ENCODE measurements at places on chromosomes 1 and 21.
A peak's percentile ranks its signal among the peaks of the same experiment; 100 is the strongest.

GRCh38 chr1:54163051-54163450 lies 10.3 kb upstream of the CDCP2 start:
- no peak for DNase-seq

DNA sequence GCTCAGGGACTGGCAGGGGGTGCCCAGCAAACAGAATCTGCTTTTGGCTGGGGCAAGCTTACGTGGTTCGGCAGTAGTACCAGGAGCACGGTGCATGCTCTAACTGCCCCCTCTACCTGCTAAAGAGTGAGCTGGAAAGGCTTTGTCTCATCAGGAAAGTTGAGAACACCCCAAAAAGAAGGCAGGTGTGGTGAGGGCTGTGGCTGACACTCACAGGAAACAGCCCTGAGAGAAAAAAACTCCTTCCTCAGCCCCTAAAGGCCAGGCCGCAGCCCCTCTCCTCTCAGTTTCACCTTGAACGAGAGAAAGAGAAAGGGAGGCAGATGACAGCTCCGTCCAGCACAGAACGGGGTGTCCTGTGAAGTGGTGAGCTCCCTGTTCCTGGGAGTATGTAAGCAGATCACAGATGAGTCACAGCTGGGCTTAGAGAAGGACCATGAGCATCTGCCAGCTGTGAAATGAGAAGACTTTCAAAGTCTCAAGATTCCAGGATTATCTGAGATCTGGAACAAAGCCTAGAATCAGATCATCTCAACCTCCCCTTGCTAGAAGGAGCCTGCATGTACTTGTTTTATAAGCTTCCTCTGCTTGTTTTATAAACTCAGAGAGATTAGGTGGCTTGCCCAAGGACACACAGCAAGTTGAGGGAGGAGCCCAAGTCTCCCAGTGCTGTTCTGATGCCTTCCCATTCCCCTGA lies 13.4 kb downstream of the LAPTM5 start:
- DNase-seq: no peak

DNA sequence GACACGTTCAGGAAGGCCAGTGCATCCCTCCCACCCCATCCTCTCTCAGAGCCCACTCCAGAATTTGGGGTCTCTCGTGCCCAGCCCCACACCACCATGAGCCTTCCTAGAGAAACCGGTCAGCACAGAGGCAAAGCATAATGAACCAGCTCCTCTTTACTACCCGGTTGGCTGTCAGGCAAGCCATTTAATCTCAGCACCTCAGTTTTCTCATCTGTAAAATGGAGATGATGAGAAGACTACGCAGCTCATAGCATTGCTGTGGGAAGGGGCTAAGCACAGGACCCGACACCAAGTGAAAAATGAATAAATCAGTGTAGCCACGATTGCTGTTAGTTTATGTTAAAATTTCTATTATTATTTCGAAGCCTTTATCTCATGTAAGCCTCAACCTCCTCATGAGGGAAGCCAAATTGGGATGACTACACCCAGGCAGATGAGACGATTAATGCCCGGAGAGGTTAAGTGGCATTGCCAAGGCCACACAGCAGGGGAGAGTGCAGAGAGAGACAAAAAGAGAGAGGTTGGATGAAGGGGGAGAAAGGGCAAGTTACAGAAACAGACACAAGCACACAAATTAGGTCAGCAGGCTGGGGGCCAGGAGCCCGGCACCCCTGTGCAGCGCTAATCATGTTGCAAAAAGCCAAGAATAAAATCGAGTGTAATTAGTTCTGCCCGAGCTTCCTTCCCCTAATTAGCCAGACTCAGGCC lies 25.7 kb downstream of the SDC3 start:
- no peak for DNase-seq

DNA sequence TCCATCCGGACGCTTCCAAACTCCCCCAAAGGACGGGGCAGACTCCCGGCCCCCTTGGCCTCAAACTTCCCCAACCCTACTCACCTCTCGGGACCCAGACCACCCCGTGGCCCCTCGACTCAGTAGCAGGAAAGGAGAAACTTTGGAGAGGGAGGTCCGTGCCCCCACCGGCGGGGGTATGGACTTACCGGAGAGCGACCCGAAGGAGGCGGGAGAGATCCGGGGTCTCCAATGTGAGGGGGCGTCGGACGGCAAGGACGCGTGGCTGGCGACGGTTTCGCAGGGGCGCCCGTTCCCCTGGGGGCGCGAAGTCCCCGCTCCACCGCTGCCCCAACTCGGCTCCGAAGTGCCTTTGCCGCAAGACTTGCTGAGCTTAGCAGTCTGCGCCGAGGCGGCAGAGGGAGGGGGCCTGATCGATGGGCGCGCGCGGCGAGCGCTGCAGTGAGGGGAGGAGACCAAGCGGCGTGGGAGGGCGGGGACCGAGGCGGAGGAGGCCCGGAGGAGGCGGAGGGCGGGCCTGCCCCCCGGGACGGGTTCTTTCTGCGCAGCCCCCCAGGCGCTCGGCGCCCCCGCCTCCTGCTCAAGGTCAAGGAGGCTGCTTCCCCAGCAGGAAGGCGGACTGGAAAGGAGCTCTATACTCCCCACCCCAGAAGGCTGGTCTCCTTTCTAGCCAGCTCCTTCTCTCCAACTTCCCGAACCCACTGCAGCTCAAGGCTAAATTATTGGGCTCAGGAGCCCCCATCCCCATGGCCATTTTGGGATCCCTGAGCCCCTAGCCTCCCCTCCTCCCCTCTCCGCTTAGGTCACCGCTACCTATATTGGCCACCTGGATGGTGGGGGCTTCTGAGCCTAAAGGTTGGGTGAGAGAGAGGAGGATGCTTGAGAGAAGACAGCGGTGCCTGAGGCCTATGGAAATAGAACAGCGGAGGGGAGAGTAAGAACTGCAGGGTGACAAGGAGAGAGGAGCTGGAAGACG lies at the start of gene SYT2:
TSS of gene SYT2 (minus strand) at position 385 of the 976 bp plus-strand sequence. CDS start 104,682 bp downstream, outside the sequence.
- DNase-seq: no peak

DNA sequence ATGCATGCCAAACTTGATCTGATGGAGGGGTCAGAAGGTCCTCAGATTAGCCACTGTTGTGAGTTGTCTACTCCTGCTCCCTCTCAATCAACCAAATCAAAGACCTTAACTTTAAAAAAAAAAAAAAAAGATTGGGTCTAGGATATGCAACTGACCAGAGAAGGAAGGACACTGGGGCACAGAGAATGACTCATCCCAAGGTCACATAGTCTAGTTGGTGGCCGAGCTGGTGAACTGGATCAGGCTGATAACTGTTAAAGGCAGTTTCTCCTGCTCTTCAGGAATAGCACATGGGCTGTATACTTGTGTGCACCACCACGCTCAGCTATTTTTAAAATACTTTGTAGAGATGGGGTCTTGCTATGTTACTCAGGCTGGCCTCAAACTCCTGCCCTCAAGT lies 14.8 kb upstream of the S100A7 start:
- DNase-seq: no peak

DNA sequence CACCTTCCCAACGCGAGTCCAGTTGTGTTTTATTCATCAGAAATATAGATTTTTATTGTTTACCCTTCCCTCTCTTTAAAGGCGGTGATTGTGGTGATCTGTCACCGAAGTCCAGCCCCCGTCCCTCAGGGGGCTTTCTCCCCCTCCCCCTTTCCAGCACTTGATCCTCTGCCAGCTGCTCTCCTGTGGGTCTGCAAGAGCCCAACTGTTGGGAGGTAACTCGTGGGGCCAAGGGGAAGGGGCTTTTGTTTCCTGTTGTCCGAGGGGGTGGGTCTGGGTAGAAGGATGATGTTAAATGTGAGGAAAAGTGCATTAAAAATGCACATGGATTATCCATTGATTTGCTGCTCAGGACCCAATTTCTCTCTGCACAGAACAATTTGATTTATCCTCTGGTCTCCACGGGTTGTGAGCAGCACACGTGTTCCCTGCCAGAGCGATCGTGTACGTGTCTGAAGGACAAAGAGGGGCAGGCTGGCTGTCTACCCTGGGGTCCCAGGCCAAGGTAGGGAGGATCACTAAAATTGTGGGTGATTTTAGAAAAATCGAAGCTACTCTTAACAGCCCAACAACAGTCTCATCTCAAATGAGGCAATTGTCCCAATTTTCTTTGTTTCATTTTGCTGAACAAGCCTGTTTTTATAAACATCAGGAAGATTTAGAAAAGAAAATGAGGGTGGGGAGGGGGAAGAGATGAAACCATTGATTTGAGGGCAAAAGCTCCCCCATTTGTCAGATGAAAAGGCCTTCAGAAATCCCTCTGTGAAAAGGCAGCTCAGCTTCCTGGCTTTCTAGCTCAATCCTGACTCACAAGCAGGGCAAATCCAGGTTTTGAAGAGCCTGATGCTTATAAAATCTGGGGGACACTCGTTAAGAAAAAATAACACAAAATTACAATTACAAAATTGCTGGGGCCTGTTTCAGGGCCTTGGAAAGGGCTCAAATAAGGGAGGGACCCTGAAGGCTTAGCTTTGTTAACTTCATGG lies 176.2 kb downstream of the RHOU start:
- no peak for DNase-seq

GRCh38 chr1:66505671-66506392 lies 28.1 kb upstream of the SGIP1 start:
- DNase-seq: no peak

DNA sequence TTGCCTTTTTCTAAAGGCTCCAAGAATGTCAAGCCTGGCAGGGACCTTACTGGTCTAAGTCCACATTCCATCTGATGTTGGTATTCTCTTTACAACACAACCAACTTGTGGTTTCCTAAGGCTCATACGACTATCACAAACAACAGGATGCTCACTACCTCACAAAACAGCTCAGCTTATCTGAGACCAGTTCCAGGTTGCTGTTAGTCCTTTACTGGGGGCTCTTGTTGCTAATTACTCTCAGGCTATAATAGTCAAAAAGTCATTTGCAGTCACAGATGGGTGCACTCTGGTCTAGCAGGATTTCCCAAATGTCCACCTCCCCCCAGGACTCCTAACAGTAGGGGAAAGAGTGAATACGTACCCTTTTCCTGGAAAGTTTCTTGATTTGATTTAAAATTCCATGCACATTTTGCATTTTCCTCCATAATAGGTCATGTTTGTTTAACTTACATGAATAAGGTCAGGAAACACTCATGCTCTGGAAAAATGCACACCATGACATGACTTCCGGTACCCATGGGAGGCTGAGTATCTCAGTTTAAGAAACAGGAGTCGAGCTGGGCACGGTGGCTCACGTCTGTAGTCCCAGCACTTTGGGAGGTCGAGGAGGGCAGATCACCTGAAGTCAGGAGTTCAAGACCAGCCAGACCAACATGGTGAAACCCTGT lies 16.0 kb downstream of the LCK start:
- no peak for DNase-seq

DNA sequence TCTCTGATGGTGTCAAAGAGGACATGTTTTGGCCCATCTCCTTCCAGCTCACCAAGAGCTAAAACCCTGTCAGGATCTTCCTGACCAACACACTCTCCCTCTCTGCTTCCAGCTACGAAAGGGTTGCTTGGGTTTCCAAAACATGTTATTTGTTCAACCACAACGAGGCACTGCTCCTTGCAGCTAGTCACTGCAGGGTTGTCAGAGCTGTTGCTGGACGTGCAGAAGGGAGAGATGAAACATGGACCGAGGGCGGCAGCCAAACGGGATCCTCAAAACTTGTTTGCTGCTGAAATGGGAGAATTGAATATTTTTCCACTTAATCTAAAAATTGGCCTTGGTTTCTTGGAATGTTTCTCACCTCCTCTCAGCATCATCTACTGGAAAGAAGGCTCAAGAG lies 12.4 kb downstream of the ZBTB18 start:
- DNase-seq: no peak

- no peak for DNase-seq
These were observed 139.6 kb downstream of the AKT3 start for GRCh38 chr1:243710467-243710866.

- no peak for DNase-seq
These were observed 1.9 kb upstream of the SFT2D2 start for GRCh38 chr1:168223681-168224540.

- no peak for DNase-seq
These were observed 28.9 kb upstream of the EPB41 start for GRCh38 chr1:28885472-28885877.

- no peak for DNase-seq
These were observed 37.1 kb upstream of the ANGPTL7 start for GRCh38 chr1:11151826-11152612.

GRCh38 chr1:226938903-226939437 lies 1.1 kb upstream of the COQ8A start:
- DNase-seq: no peak

DNA sequence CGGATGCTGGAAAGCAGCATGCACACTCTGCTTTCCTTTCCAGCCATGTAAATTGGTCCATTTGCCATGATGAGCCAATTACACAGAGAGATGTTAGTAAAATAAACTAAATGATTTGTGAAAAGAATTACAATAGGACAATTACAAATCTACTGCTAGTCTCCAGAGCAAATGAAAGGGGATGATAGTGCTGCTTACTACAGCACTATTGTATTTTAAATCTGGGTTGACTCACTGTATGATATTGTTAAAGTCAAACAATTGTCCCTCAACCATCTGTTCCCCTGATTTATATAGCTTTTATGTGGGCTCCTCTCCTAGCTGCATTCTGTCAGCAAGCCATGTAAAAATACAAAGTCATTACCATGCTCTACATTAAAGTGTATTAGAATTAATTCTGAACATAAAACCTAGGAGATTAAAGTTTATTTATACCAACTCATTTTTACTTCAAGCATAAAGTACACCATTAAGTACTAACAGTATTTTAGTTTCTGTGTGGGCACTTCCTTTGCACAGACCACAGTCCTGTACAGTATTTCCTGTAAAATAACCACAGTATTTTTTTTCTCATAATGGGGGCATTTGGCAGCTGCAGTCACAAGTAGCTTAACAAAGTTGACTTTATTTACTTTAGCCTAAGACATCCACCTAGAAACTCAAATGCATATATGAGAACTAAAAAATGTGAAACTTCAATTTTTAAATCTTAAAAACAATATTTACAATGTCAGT lies 135.8 kb downstream of the VAV3 start:
- DNase-seq: no peak

DNA sequence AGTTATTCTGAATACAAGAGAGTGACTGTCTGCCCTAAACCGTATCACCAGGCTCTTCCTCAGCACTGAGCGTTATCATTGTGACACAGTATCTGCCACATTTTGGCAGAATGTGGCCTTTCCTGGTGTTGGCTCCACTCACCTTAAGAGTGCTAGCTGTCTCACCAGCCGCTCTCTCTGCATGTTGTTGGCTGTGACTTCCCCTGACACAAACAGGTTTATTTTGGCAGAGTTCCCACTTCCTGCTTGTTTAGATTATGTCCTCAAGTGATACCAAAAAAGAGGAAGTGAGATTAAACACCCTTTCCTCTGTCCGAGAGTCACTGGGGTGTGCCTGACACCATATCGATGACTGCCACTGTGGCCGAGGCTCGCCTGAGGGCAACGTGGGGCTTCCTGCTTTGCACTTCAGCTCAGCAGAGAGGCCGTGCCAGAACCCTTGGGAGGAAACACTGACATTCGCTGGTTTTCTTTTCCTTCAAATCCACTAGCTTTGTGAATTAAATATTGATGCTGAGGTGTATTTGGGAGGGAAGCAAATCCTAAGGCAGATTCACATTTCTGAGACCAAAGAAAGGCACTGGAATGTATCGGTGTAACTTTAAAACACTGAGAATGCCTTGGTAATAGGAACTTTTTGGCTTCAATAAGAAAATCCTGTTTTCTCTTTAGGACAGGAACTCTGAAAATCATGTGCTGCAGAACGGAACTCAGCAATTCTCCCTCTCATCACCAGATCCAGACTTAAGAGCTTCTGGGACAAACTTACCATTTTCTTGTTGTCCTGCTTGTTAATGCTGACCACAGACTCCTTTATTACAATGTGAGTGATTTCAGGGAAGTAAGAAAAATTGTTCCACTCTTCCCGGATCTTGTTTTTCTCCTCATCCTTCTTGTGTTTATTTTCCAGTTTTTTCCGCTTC lies 102.1 kb downstream of the JAK1 start:
- peak; percentile 31 for DNase-seq

Data from activated gamma-delta T cell treated with anti-CD3 and anti-CD28 coated beads, Interleukin-2, amount 50 U/mL, for 16 hours (primary cell).